Natural killer cell (primary cell): ENCODE measurements at places on chromosomes 2 and 18. TPM values are rescaled to one million over a fixed set of nuclear protein-coding genes. Genes with fewer than 3 reads are reported as not detected.

DES gene
- not detected for total RNA-seq

SCN9A gene
- 0.28 TPM for total RNA-seq

NLRC4 gene
- 0.30 TPM for total RNA-seq

PSMA8 gene
- total RNA-seq: not detected

CFAP53 gene
- total RNA-seq: 0.20 TPM

TXNDC2 gene
- total RNA-seq: not detected

CTIF gene
- total RNA-seq: 8.2 TPM

ERICH2 gene
- total RNA-seq: not detected

RGPD3 gene
- not detected for total RNA-seq

PIGN gene
- total RNA-seq: 20.1 TPM

MBD1 gene
- total RNA-seq: 106 TPM

ITGA4 gene
- 235 TPM for total RNA-seq

SNRNP200 gene
- total RNA-seq: 207 TPM

CCDC178 gene
- total RNA-seq: not detected

KRTCAP3 gene
- 5.1 TPM for total RNA-seq

HAAO gene
- 0.35 TPM for total RNA-seq

ASIC4 gene
- 0.12 TPM for total RNA-seq

SLC38A11 gene
- total RNA-seq: 0.66 TPM

SPEG gene
- total RNA-seq: 0.35 TPM

SPP2 gene
- not detected for total RNA-seq

VWA3B gene
- total RNA-seq: not detected

BMP10 gene
- total RNA-seq: not detected

ANKRD53 gene
- 2.5 TPM for total RNA-seq

PCARE gene
- not detected for total RNA-seq

CFAP65 gene
- total RNA-seq: not detected

KCNIP3 gene
- 1.4 TPM for total RNA-seq

GLB1L gene
- 4.3 TPM for total RNA-seq
